Motor neuron (in vitro differentiated cells): ENCODE measurements at places on chromosomes 3 and 15. TPM values are rescaled to one million over a fixed set of nuclear protein-coding genes. Genes with fewer than 3 reads are reported as not detected.

- ATAC-seq, result peak; percentile 56
Observed at GRCh38 chr3:142028243-142028777, 121.0 kb downstream of the TFDP2 start.

GRCh38 chr3:134311265-134311664 is 60.6 kb upstream of the RYK start:
- ATAC-seq, result no peak

DNA sequence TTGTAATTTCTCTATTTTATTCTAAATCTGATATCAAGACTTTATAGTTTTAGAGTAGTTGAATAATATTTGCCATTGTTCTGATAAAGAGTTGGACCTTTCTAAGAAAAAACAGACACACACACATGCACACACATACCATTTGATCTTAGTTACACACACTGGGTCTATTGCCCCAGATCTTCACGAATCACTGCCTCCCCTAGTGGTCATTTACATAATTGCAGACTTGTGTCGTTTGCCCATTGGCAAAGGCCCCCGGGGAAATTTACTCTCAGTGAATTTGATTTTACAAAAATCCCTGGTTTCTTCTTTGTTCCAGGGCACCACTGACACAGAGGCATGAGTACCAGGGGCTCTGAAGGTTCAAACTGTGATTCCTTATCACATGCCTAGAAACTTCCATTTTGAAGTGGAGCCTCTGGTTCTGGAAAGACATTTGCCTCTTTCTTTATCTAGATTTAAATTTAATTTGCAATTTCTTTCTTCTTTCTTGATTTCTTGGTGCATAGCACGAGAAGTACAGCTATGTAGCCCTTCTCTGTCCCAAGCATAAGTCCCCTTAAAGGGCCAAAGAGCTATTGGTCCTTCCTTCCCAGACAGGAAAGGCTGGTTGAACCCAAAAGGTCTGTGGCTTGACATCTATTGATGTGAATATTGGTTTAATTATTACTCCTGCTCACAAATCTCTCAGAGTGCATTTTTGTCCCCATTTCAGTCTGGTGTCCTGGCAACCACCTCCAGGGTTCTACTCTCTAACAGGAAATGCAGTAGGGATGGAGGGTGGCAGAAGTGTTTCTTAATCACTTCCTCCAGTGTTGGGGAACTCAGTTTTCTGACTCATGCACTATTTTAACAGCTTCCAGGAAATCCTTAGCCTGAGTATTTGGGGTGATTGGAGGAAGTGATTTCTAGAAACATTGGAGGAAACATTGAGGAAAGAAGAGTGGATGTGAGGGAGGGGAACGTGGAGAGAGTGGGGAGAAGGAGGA is 32.4 kb upstream of the SLC6A11 start:
- ATAC-seq, result no peak

The ROBO2 gene
- total RNA-seq, result 45.8 and 47.7 TPM in 2 replicates

- no peak for ATAC-seq
Observed at GRCh38 chr3:170424879-170425278, 6.2 kb downstream of the CLDN11 start.

The PTPN23 gene
- total RNA-seq, result 19.4 and 20.2 TPM in 2 replicates

The SEMA5B gene
- 33.2 and 34.5 TPM in 2 replicates for total RNA-seq

The MYO5C gene
- total RNA-seq, result 0.44 and 1.00 TPM in 2 replicates

GRCh38 chr3:52280050-52280461 is 1.6 kb upstream of the WDR82 start:
- peak; percentile 7 for ATAC-seq

The FBN1 gene
- 261 and 295 TPM in 2 replicates for total RNA-seq

DNA sequence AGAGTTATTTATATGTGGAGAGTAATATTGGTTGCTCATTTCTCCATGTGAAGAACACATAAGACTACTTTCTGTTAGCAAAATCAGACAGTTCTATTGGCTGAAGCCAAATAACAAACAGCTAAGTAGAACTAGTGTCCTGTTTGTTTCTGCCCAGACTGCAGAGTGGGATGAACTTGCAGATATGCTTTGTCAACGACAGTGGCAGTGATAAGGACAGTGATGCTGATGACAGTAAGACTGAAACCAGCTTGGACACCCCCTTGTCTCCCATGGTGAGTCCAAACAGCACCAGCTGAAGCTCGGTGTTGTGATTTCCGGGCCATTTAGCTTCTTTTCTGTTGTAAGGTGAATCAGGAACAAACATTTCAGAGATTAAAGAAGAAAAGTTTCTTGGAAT is 102.6 kb upstream of the IL12A start:
- ATAC-seq, result no peak

The MTFMT gene
- total RNA-seq, result 7.2 and 8.9 TPM in 2 replicates

The EPHA3 gene
- total RNA-seq, result 55.0 and 60.3 TPM in 2 replicates
